Activated naive CD8-positive, alpha-beta T cell treated with anti-CD3 and anti-CD28 coated beads, Interleukin-2, amount 50 U/mL, for 24 hours (primary cell): ENCODE measurements at places on chromosomes 6 and 20.

GRCh38 chr6:31446481-31446880 lies 43.1 kb downstream of the MICA start:
- DNase-seq = no peak

GRCh38 chr20:63015662-63016361 lies 9.0 kb upstream of the BHLHE23 start:
- DNase-seq = no peak

- DNase-seq = no peak
These were observed 91.7 kb upstream of the HDDC2 start for GRCh38 chr6:125393449-125393858.

DNA sequence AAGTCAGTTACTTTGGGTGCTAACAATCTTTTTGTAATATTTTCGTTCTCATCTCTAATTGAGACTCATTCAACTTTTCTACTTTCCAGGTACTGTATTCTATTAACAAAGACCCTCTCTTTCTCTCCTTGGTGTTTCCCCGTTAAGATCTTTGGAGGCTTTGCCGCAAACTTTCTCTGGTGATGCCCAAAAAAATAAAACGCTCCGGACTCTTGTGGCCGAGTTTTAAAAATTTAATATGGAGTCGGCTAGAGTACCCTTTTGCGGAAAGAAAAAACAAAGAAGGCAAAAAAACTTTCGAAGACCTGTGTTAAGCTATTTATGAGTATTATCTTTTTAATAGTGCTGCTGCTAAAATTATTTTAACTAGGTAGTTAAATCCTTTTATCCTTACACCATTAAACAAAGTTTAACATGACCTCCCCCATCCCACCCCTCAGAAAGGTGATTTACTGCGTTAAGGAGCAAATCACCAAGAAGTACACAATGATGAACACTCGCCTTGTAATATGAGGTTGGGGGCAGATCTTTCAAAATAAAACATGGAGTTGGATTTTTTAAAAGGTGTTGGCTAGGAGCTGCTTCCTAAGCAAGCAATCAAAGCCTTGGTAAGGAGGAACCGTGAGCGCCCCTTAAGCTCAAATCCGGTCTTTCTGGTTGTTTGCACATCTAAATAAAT lies 10.0 kb downstream of the SIM1 start:
- DNase-seq = no peak

- DNase-seq = no peak
These were observed 56.2 kb upstream of the TULP4 start for GRCh38 chr6:158255989-158256601.

DNA sequence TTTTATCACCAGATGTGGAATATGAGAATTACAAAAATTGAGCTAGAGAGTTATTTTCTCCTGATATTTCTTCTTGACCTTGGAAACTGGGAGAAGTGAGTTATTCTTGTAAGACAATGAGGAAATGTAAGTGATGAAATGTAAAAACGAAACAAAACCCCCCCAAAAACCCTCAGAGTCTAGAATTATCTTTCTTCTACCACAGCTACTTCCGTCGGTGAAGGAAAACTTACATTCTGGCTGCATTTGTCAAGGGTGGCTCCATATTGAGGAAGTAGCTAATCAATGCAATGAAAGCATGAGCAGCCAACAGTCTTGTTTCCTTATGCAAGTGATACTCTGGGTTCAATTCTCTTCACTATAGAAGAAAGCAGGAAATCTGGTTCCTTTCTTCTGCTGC lies 661.7 kb upstream of the CITED2 start:
- no peak for DNase-seq

- no peak for DNase-seq
These were observed 116.1 kb upstream of the NXT1 start for GRCh38 chr20:23234311-23235078.
